ENCODE measurements at places on chromosomes 7 and 10.

GRCh38 chr10:86522510-86522855 is 891 bp upstream of the WAPL start:
- no peak for DNase-seq

GRCh38 chr7:31100445-31100844 is 48.3 kb downstream of the ADCYAP1R1 start:
- no peak for DNase-seq

GRCh38 chr10:124124123-124124768 is 30.8 kb upstream of the CHST15 start:
- DNase-seq: no peak

- no peak for DNase-seq
Measured at GRCh38 chr7:111933609-111934008, 272.6 kb downstream of the DOCK4 start.

- no peak for DNase-seq
Measured at GRCh38 chr10:48748573-48748972, 63.9 kb downstream of the WDFY4 start.

- DNase-seq: peak; percentile 76
Measured at GRCh38 chr10:116849248-116850057, at the start of gene ENO4. Gene ENO4, plus strand, starts transcription at chr10:116849499. Its CDS starts 68 bp downstream, at chr10:116849567.
